Adrenal gland (tissue), 19 donors: ENCODE measurements at places on chromosomes 6 and 20. TPM values are rescaled to one million over a fixed set of nuclear protein-coding genes. Genes with fewer than 3 reads are reported as not detected.

SOBP gene
- total RNA-seq: 10.2 TPM

FNDC1 gene
- 0.46 TPM for total RNA-seq

ADGRF5 gene
- 73.6 TPM for total RNA-seq

OOEP gene
- not detected for total RNA-seq

GSTA2 gene
- 1.1 TPM for total RNA-seq

BTBD9 gene
- 8.9 TPM for total RNA-seq

BPIFB2 gene
- total RNA-seq: not detected

XKR7 gene
- total RNA-seq: not detected

SPATS1 gene
- total RNA-seq: not detected

DNMT3B gene
- 0.63 TPM for total RNA-seq

DNA sequence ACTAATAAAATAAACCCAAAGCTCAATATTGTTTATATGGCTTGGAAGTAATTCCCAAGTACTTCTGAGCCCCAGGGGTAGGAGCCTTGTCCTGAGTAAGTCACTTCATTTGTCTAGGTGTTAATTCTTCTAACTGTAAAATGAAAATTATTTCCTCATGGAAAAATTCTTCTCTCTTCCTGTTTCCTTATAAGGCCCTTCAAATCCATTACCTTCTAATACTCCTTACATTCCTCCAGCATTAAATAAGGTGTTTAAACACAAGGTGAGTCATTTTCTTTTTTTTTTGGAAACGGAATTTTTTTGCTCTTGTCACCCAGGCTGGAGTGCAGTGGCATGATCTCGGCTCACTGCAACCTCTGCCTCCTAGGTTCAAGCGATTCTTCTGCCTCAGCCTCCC lies 41.9 kb downstream of the PRR18 start:
- no peak overlapping the region for H3K27ac ChIP-seq
- H3K4me1 ChIP-seq: no peaks in the 10 kb centered on the region
- no peak overlapping the region for H3K4me3 ChIP-seq
- no peak for DNase-seq

DNA sequence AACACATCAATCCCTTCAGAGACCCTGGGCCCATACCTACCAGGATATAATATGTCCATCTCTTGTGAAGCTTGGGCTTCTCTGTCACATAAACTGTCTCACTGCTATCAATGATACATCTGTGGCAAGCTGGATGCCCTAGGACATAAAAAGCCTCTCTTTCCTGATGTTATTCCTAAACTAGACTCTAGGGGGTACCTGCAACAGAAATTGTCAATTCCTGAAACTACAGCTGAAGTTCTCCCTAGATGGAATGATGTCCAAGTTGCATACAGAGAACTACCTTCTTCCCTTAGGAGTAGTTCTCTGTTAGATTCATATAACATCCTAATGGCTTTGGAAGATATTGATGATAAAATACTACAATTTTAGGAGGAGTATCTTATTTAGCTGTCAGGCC lies 35.8 kb downstream of the TBX18 start:
- no peaks in the 10 kb centered on the region for H3K36me3 ChIP-seq
- H3K4me1 ChIP-seq: no peaks in the 10 kb centered on the region
- H3K27ac ChIP-seq: no peak overlapping the region
- H3K27me3 ChIP-seq: no peaks in the 10 kb centered on the region
- no peak for DNase-seq

DNA sequence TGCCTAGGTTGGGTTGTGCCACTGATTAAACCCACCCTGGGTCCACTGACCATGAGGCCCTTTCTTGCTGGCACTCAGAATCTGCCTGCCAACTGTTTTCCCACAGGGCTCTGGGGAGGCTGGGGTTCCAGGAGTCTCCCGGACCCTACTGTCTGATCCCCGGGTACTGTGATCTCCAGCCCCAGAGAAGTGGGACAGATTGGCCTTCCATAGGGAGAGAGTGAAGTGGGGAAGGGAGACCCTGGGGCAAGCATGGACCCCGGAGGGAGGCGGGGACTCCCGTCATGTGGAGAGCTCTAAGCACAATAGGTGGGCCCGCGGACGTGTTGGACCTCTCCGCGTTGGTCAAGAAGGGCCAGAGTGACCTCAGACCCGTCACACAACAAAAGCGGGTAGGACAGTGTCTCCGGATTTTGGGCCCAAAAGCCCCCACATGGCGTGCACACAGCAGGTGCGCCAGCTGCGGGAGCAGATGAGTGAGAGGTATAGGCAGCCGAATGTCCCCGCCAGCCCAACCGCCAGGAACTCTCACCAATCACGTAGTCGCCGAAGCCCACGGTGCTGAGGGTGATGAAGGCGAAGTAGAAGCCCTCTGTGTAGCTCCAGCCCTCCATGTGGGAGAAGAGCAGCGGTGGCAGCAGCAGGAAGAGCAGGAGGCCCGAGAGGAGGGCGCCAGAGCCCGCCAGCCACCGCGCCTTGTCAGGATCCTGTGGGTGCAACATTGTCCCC lies 10.6 kb downstream of the KCNK17 start:
- no peaks in the 10 kb centered on the region for H3K4me1 ChIP-seq
- no peak overlapping the region for H3K4me3 ChIP-seq
- no peaks in the 10 kb centered on the region for H3K36me3 ChIP-seq
- no peak overlapping the region for H3K27ac ChIP-seq

DNA sequence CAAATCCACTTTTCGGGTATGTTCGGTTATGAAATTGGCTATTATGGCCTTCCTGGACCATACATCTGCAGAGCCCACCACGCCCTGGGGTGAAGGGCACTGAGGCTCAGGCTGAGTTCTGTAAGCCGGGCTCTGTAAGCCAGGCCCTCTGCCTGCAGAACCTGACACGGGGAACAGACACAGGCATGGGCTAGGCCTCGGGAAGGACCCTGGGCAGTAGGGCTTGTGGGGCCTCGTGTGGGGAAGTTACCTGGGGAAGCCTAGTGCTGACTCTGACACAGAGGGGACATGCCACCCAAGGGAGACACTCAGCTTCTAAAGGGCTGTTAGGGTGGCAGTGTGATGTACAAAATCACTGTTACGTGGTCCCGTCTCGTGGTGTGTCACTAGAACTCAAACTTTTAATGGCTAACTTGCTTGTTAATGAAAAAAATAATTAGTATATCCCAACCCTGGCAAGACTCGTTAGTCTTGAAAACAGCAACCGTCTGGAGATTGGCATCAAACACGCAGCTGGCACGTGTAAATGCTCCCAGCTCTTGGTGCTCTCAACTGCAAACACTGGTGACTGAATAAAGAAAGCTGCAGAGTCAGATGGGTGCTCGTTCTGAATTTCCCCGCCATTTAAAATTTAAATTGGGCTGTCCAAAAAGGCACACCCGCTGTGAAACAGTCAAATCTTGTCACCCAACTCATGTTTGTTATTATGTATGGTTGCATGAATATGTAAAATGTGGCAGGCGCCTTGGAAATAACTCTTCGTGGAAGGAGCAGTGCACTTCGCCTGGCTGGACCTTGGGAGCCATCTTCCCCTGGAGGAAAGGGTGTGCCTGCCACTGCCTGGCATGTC lies 23.6 kb upstream of the TCFL5 start:
- H3K36me3 ChIP-seq: no peaks in the 10 kb centered on the region
- no peak overlapping the region for H3K4me3 ChIP-seq
- peaks cover 14% of the 10 kb centered on the region for H3K4me1 ChIP-seq
- no peak overlapping the region for H3K27ac ChIP-seq

DNA sequence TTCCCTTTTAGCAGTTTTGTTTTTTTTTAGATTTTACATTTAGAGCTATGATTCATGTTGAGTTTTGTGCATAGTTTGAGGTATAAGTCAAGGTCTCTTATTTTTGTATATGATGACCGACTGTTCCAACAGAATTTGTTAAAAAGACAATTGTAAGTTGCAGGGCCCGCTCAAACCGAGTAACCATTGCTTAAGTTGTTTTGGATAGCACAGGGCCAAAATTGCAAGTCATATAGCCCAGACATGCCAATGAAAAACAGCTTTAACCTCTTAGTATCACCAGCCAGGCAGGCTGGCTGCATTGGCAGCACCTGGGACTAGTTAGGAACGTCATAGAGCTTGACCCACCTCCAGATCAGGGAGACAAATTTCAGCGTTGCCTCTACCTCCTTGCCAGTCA lies 47.3 kb downstream of the PFDN4 start:
- H3K27ac ChIP-seq: no peak overlapping the region
- H3K27me3 ChIP-seq: no peaks in the 10 kb centered on the region
- H3K4me1 ChIP-seq: peaks cover 20% of the 10 kb centered on the region

GRCh38 chr6:140061110-140062042 lies 686.9 kb upstream of the CITED2 start:
- H3K27ac ChIP-seq: peak overlapping the region; percentile 51
- H3K4me3 ChIP-seq: no peak overlapping the region
- H3K4me1 ChIP-seq: peaks cover 8% of the 10 kb centered on the region

DNA sequence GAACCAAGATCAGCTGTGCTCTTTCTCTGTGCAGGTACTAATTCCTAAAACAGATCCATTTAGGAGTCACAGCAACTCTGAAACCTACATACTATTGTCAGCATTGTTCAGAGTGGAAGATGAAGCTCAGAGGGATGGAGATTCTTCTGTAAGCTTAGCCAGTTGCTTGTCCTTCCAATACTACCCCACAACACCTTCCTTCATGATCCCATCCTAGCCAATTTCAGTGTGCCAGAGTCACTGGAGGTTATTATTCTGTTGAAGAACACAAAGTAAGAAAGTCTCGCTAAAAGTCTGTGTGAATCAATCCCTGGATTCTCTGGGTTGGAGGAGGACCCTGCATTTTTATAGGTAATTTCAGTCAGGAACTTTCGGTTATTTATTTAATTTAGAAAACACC lies 2.3 kb downstream of the POPDC3 start:
- no peak overlapping the region for H3K27ac ChIP-seq
- H3K4me3 ChIP-seq: no peak overlapping the region
- H3K36me3 ChIP-seq: no peaks in the 10 kb centered on the region
- DNase-seq: no peak
- peaks cover 29% of the 10 kb centered on the region for H3K27me3 ChIP-seq

DNA sequence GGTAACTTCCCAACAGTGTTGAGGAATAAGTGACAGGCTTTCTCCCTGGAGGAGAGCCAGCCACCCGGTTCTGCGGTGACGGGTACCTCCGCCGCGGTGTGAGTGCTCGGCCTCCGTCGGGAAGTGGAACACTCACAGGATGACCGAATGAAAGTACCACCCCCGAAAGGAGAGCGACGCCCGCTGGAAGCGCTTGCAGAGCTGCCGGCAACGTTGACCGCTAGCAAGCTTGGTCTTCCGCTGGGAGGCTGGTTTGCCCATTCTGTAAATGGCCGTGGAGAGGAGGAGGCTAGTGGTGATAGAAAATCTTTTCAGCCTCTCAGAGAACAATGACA lies 614 bp upstream of the TMEM242 start:
- peak overlapping the region; percentile 99 for H3K27ac ChIP-seq
- H3K4me1 ChIP-seq: peaks cover 8% of the 10 kb centered on the region
- peak overlapping the region; percentile 52 for H3K4me3 ChIP-seq

DNA sequence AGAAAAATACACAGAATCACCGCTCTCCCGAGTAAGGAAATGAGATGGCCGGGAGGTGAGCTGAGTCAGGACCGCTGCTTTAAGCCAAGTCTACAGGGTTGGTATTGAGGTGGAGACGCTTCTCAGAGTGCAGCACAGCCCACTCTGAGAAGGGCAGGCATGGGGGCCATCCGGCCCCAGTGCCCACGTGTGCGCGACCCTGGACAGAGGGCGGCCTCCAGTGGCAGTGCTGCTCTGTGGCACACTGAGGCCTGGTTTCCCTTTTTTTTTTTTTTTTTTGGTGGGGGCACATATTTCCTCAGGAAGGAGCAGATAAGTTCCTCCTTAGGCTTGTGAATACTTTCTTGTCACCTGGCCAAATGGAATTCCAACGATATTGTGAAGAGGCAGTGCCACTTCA lies 88.8 kb downstream of the FOXC1 start:
- no peaks in the 10 kb centered on the region for H3K4me1 ChIP-seq
- DNase-seq: no peak
- H3K27ac ChIP-seq: no peak overlapping the region
- H3K27me3 ChIP-seq: no peaks in the 10 kb centered on the region
